ENCODE measurements at places on chromosomes 13 and 19.

DNA sequence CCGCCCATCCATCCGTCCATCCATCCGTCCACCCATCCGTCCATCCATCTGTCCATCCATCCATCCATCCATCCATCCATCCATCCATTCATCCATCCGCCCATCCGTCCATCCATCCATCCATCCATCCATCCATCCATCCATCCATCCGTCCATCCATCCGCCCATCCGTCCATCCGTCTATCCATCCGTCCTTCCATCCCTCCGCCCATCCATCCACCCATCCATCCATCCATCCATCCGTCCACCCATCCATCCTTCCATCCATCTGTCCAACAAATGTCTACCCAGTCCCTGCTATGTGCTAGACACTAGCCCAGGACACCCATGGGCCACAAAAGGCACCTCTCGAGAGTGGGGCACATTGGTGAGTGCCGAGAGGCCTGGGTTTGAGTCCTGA, 15.7 kb downstream of the LRRC4B start:
- DNase-seq = no peak

DNA sequence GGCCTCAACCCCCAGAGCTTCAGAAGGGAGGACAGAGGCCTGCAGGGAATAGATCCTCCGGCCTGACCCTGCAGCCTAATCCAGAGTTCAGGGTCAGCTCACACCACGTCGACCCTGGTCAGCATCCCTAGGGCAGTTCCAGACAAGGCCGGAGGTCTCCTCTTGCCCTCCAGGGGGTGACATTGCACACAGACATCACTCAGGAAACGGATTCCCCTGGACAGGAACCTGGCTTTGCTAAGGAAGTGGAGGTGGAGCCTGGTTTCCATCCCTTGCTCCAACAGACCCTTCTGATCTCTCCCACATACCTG, 969 bp upstream of the CEACAM5 start:
- DNase-seq = no peak

DNA sequence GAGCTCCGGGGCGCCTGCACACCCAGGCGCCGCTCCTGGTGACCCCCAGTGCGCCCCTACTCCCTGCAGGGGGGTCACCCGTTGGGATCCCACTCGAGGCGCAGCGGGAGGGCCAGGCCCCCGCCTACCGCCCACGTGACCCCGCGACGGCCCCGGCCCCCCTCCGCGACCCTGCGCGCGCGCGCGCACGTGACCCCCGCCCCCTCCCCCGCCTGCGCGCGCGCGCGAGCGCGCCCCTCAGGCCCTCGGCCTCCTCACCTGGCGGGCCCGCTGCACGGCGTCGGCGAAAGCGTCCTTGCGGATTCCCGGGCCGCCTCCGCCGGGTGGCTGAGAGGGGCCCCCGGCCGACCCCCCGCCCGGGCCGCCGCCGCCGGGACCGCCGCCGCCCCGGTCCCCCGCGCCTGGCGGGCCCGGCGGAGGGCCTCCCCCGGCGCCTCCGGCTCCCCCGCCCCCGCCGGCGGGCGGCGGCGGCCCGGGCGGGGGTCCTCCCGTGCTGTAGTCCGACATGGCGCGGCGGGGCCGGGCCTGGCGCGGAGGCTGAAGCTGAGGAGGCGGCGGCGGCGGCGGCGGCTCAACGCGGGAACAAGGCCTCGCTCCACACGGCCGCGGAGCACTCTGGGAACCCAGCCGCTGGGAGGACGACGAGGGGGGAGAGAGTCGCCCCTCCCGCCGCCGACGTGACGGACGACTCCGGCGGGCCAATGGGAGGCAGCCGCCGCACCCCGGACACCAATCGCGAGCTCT, at the start of gene KHSRP:
TSS of gene KHSRP (minus strand) at position 617 of the 744 bp plus-strand sequence. CDS start at position 507, 110 bp downstream.
- peak; percentile 23 for DNase-seq

GRCh38 chr13:49459580-49459979, 15.5 kb downstream of the SETDB2 start:
- DNase-seq = no peak

GRCh38 chr19:5111051-5111450, 142.1 kb downstream of the KDM4B start:
- DNase-seq = no peak

GRCh38 chr13:29196409-29197074, 376.4 kb downstream of the MTUS2 start:
- no peak for DNase-seq

GRCh38 chr19:45200568-45200967, 22.0 kb downstream of the BLOC1S3 start:
- DNase-seq = peak; percentile 51

GRCh38 chr13:98345107-98345935, 168.3 kb upstream of the RNF113B start:
- DNase-seq = no peak

GRCh38 chr13:95784161-95784899, 107.4 kb downstream of the DNAJC3 start:
- DNase-seq = peak; percentile 92

DNA sequence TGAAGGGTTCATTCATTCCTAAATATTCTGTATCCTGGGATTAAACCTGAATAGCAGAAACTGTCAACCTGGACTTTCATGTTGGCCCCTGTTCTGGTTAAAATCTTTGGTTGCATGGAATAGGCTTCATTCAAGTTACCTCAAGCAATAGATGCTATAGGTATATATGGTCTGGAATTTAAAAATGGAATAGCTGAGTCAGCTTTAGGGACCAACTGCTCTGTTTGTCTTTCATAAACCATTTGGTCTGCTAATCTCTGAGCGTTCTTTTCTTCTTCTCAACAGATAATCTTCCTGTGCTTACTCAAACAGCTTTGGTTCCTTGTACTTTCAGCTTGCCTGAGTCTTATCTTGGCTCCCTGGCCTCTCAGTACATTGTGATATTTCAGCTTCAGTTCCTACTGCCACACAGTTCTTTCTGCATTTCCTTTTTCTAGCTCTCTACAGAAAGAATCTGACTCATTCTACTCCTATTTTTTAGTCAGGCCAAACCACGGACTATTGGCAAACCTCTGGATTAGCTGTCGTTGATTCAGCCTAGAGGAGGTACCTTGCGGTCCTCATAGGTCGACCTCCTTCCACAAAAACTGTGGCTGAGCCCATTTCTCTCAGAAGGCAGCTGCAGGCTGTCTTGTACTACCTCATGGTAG, 35.9 kb upstream of the MAB21L1 start:
- no peak for DNase-seq

- peak; percentile 84 for DNase-seq
Measured at GRCh38 chr19:9323557-9323918, 441 bp upstream of the ZNF559 start.

- no peak for DNase-seq
Measured at GRCh38 chr13:28725046-28725610, 6.4 kb upstream of the SLC46A3 start.

DNA sequence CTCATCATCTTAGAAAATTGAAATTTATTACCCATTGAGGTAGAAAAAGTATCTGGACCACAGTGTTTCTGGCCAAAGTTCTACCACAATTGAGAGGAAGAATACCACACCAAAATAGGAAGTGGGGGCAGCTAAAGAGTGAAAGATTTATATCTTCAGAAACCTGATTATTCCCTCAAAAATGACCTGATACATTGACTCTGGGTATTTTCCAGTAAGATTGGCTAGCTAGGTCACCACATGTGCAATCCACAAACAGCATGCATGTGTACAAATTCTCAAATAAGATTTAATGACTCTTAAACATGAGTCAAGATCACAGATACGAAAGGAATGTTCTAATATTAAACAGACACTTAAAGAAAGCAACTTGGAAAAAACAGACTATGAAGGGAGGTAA, 1516.2 kb upstream of the PCDH20 start:
- no peak for DNase-seq

- DNase-seq = no peak
Measured at GRCh38 chr19:55365245-55365644, 2.2 kb upstream of the GARIN5B start.

DNA sequence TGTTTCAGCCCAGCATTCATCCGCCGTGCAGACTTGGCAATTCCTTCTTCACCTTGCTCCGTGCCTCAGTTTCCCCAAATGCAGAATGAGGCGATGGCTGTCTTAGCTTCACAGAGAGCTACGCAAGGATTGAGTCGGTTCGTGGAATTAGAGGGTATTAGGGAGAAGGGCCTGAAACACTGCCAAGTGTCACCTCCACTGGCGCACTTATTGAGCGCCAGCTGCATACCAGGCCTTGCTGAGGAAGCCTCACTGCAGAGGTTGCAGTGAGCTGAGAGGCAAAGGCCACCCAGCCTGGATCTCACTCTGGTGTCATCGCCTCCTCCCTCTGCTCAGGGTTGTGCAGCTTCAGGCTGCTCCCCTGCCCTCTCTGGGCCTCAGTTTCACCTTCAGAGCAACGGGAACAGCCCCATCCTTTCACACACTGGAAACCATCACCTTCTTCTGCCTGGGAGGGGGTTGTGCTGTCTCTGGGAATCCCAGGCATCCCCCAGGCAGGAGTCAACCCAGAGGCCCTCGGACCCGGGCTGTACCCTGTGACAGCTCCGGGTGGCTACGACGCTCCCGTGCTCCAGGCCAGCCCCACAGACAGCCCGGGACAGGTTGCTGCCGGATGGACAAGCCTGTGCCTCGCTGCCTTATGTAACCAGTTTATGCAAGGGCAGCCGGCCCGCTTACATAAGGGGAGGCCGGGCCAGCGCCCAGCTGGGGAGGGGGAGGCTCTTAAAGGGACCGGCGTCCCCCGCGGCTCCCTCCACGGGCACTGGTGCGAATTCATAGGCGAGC, 31.9 kb downstream of the NFIC start:
- no peak for DNase-seq

- DNase-seq = no peak
Measured at GRCh38 chr19:45306518-45307027, 16.1 kb downstream of the CKM start.

DNA sequence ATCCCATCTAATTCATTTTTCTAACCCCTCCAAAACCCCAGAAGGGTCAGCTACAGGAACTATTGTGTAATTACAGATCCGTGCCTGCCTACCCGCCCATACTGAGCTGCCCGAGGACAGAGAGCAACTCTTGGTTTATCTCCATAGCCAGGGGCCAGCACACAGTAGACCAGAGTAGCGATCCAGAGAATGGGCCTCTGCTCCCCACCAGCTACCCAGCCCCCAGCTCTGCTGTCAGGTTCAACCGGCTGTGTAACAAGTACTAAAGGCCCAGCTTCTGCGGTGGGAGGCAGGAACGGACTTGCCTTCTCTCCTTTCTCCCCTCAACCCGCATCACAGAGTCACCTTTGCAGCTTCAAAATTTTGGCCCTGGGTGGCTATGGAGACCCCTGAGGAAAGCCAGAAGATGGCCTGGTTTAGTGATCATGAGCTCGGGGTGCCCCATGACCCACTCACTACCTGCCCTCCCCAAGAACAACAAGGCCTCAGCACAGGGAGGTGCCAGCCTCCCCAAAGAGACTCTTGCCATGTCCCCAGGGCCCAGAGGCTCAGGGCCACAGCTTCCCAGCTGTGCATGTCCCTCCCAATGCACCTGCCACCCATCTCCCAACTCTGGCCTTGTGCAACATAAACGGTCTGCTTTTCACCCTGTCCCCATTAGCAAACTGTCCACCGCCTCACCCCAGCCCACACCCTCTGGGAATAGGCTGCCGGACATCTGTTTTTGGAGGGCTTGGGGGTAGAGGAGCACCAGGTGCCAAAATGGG, 5.7 kb downstream of the CALM3 start:
- DNase-seq = no peak

DNA sequence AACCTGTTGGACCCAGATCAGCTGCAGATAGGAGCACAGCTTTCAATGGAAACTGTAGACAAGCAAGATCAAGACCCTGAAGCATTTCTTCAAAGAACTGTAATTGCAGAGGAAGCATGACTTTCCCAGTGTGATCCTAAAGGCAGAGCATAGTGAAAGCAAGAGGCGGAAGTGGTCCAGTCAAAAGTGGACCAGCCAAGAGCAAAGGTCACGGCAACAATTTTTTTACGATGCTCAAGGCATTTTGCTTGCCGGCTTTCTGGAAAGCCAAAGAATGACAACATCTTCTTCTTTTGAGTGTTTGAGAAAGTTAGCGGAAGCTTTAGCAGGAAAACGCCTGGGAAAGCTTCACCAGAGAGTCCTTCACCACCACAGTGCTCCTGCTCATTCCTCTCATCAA, 111.6 kb downstream of the RNF17 start:
- DNase-seq = no peak

DNA sequence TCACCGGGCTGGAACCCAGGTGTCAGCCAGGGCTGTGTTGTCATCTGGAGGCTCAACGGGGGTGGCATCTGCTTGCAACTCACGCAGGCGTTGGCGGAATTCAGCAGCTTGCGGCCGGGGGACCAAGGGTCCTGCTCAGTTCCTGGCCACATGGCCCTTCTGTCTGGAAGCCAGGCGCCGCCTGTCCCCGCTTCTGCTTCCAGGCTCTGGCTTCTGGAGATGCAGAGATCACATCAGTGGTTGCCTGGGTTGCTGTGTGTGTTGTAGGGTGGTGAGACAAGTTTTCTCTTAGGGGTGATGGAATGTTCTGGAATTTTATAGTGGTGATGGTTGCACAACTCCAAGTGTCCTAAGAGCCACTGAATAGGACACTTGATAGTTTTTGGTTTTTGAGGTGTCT, 5.0 kb downstream of the ADAT3 start:
- no peak for DNase-seq

DNA sequence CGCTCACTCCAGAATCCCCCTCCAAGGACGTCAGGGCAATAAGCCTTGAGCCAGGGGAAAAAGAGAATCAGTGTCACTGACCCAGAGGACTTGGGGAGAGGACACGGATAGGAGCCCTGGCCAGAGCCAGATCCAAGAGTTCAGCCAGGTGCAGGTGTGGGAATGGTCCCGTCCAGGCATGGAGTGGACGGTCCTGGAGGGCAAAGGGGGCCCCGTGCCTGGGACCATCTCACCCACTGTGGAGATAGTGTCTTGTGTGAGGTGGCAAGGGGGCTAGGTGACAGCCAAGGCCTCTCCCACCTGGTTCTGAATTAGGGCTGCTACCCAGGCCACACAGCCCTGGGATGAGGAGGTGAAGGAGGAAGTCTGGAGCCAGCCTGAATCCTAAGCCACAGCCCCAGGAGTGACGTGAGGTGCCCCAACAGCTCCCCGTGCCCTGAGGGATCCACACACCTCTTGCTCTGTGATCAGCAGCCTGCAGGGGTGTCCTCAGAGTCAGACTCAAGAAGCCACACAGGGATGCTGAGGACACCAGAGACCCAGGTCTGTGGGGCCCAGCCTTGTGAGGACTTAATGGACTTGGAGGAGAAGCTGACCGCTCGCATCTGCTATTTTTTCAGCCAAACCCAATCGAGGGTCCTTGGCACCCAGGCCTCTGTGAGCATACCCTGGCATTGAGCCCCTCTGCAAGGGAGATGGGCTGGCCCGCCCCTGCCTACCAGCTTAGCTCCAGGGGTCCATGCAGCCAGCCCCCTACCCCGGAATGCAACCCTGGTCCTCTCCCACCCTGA, 16.4 kb upstream of the ZNF14 start:
- DNase-seq = no peak
